Cardiac septum (tissue), 1 donor: ENCODE measurements at places on chromosomes 7 and 10. TPM values are rescaled to one million over a fixed set of nuclear protein-coding genes. Genes with fewer than 3 reads are reported as not detected.

GRCh38 chr7:159084069-159084801 lies 60.4 kb downstream of the VIPR2 start:
- DNase-seq, result peak; percentile 76

- no peak for DNase-seq
Measured at GRCh38 chr7:127650847-127651555, 993 bp upstream of the SND1 start.

DNA sequence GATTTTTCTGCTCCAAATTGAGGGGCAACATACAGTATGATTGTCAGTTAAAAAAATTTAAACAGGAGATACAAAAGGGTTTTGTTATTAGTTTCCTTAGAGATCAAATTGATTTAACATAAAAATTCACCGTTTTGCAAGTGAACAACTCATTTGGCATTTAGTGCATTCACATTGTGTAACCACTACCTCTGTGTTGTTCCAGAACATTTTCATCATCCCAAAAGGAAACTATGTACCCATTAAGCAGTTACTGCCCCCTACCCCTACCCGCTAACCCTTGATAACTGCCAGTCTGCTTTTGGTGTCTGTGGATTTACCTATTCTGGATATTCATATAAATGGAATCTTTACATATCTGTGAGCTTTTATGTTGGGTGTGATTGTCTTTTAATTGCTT lies 3.1 kb downstream of the ZRANB1 start:
- no peak for DNase-seq

GRCh38 chr10:77562742-77563141 lies 74.9 kb downstream of the KCNMA1 start:
- no peak for DNase-seq

DNA sequence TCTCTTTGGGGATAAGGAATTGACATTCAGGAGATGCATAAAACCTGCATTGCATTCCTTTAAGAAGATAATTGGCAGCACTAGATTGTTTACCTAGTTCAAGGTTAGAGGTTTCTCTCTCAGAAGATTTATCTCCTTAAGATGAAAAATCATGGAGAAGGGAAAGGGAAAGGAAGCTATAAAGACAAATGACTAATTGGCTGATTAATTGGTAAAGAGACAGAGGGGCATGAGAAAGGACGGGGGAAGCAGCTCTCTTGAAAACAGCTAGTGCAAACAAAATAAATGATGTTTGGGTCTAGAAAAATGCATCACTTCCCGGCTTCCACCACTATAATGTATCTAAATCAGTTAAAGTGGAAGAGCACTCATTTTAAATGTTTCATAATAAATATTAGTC lies 941.2 kb downstream of the XPNPEP1 start:
- no peak for DNase-seq

DNA sequence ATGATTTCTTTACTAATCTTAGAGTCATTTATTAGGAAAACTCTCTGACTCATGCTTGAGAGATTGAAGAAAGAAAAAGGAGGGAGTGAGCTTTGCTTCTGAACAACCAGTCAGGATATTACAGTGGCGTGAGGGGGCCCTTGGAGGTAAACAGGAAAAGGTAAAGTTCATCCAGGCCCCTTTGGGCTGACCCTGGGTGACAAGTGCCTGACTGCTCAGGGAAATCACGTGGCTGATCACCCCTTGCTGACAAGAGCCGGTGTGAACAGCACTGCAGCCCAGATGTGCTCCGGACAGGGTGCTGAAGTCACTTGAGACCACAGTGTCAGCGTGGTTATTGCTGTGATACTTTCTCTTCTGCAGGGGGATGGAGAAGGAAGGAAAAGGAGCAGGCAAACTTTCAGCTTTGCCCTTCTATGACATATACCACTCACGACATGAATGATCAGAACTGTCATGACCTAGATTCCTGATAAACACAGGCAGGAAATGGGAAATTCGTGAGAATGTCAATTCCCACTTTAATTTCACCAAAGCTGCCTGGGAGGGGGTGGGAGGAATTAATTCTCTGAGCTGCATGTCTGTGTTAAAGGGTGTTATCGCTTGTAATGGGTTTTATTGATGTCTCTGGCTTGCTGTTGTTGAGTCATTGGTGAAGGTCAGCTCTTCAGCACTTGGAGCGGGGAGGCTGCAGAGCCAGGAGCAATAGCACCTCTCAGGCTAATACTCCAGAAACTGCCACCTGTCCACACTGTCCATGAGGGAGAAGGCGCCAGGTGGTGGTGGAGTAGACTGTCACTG lies 139.8 kb upstream of the AOAH start:
- DNase-seq, result no peak

GRCh38 chr7:81608748-81609382 lies 161.0 kb downstream of the HGF start:
- no peak for DNase-seq

DNA sequence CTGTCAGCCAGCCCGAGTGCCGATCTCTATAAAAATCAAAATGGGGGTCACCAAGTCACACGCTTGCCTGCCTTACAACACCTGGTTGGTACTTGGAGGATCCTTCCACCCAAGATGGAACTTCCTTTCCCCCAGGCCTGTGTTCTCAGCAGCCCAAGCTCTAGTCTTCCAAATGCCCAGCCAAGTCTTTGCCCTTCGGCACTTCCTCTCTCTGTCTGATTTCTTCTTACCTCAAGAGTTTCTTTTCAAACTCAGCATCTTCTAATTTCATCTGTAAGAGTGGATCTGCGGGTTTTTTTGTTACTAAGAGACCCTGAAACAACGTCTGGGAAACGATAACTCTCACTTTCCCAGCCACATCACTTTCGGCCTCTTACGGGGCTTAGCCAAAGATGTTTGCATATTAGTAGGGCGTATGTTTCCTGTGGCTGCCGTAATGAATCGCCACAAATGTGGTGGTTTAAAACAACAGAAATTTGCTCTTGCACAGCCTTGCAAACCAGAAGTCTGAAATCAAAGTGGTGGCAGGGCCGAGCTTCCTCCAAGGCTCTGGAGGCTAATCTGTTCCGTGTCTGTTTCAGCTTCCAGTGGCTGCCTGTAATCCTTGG lies 219.9 kb downstream of the TCF7L2 start:
- no peak for DNase-seq

DNA sequence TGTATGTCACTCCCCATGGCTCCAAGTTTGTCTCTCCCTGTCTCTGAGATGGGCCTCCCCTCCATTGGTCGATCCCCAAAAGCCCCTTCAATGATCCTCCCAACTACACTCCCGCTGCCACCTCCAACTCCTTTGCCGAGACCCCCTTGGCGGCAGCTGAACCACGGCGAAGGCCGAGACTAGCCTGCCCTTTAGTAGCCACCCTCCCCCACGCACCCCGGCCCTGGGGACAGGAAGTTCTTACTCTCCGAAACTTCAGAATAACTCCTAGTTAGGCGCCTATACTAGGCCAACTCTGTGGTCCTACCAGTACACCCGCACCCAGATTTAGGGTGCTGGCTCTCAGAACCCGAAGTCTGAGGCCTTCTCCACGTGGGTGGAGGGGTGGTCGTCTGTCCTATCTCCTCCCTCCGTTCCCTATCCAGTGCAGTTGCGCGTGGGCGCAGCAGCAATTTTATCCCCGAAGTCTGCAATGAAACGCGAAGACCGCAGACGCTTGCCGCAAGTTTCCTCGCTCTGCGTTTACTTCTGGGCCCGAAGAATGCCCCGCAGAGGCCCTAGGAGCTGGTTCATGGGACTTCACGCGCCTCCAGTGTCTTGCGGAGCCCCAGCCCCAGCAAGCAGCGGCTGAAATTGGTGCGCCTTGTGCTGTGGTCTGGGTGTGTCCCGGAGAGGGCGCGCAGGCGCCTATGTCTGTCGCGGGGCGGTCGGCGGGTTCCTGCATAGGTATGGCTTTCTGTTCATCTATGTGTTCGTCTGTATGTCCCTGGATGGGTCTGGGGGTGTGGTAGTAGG lies 82.6 kb upstream of the SLF2 start:
- peak; percentile 65 for DNase-seq

GRCh38 chr7:113198226-113198625 lies 79.9 kb upstream of the SMIM30 start:
- no peak for DNase-seq

GRCh38 chr10:14910953-14911352 lies 32.3 kb downstream of the SUV39H2 start:
- no peak for DNase-seq

DNA sequence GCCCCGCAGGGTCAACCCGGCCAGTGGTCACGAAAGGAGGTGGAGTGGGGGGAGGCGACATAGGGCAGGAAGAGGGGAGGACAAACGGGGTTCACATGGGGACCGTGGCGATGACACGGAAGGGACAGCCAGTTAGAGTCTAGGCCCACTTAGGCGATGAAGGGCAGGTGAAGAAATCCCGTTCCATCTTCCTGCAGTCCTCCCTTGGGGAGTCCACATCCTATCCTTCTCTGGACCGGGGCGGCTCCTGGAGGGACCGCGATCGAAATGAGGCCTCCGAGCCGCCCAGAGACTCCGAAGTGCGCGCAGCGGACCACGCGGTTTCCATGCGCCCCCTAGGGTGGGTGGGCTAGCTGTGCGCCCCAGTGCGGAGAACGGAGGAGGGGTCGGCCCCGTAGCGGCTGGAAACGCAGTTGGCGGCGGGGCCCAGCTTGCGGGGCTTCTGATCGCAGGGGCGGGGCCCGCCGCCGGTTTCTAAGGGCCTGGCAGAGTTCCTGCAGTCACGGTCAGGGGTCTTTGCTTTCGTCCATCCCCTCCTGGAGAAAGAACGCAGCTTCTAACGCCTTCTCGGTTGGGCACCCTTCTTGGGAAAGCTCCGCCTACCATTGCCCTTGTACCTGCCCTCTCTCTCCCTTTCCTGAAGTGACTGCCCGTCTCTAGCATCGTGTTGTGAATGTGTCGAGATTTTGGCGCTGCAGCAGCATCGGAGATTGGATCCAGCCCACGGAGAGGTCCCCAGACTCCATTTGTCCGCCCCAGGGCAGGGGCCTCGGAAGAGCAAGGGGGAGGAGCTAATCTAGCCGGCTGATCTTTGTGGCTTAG lies 17.9 kb upstream of the TMEM225B start:
- no peak for DNase-seq

GRCh38 chr10:79494871-79495705 lies 17.2 kb upstream of the EIF5AL1 start:
- DNase-seq, result no peak

GRCh38 chr10:119348516-119349240 lies 141.3 kb downstream of the GRK5 start:
- no peak for DNase-seq

DNA sequence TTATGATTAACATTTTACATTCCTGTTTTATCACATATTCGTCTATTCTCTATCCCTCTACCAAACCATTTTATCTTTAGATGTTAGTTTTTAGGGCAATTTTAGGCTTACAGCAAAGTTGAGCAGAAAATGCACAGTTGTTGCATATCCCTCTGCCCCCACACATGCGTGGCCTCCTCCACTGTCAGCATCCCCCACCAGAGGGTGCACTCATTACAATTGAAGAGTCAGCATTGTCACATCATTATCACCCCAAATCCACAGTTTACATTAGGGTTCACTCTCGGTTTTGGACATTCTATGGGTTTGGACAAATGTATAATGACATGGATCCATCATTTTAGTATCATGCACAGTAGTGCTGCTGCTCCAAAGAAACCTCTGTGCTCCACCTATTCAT lies 86.4 kb downstream of the WDR37 start:
- DNase-seq, result no peak

- DNase-seq, result no peak
Measured at GRCh38 chr7:127789031-127789430, 137.0 kb downstream of the SND1 start.

- no peak for DNase-seq
Measured at GRCh38 chr10:43888586-43888985, 239.9 kb upstream of the ZNF32 start.

- DNase-seq, result no peak
Measured at GRCh38 chr10:112886463-112886862, 63.6 kb upstream of the TCF7L2 start.

DNA sequence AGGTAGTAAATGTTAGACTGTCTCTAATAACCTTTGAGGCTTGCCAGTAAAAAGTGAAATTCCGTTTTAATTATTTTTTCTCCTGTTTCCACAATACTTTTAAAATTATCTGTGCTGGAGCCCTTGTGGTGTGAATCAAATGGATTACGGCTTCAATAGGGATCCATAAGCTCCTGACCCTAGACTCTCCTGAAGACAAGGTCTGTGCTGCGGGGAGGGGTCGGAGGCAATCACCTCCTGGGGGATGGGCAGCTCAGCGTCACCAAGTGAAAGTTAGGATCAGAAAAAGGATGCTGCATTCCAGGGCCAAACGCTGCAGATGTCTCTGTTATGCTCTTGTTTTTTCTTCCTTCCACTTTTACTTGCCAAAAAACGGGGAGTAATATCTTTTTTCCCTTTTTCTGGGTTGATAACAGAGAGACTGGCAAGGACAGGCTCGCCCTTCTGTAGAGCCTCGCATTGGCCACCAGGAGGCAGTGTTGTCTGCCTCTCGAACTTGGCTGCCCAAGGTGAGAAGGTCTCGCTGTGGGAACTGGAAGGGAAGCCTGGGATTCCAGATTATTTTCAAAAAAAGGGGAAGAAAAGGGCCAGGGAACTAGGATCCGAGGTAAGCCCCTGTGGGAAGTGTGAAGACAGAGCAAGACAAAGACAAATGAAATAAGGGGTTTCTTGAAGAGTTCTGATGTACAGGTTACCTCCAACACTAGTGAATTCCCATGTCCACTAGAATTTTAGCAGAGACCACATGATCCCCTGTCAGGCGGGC lies 621.9 kb downstream of the ACTR3B start:
- DNase-seq, result no peak

The KLF14 gene
- not detected for total RNA-seq

The VPS37D gene
- total RNA-seq, result 2.4 TPM

The TMEM106B gene
- 37.0 TPM for total RNA-seq

The TUBAL3 gene
- 0.40 TPM for total RNA-seq

The GCK gene
- total RNA-seq, result 3.7 TPM

The RBP3 gene
- not detected for total RNA-seq
